ENCODE measurements at places on chromosomes 12 and 14.

DNA sequence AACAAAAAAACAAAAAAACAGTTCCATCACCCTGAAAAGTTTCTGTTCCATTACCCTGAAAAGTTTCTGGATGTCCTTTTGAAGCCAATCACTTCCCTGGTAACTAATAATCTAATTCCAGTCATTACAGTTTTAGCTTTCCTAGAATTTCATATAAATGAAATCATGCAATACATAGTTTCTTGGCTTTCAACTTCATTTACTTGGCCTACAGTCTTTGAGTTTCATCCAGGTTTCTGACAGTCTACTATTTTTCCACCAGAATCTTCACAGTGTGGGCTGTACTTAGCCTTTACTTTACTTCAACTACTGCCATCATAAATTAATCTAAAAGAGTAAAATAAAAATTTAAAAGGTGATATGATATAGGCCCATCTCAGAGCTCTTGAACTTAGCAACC, 55.5 kb downstream of the RPS6KA5 start:
- DNase-seq: no peak

- DNase-seq: no peak
Observed at GRCh38 chr12:4320497-4320852, 538 bp upstream of the TIGAR start.

DNA sequence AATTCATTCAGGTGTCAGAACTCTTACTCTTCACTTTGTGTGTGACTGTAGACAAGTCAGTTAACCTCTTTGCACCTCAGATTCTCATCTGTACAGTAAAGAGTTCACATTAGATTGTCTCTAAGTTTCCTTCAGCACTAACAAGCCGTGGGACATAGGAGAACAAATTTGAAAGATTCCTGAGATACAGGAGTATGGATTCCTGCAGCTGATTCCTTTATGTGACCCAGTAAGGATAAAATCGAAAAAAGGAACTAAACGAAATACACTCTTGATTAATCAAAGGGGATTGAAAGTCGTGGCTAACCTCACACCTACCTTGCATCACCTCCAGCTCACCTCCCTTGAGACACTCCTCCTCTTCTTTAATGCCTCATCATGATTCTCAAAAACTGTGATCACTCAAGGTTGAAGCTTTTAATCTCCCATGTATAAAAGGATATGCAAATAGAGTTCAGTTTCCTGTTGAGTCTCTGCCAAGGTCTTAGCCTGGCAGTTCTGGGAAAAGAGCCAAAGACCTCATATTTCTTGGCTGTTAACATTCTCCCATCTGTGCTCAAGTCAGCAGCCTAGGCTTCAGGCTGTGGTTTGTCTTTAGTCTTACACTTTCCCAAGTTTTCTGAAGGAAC, 156.6 kb downstream of the DAD1 start:
- DNase-seq: peak; percentile 63

GRCh38 chr14:95261616-95262510, 57.8 kb downstream of the CLMN start:
- no peak for DNase-seq

DNA sequence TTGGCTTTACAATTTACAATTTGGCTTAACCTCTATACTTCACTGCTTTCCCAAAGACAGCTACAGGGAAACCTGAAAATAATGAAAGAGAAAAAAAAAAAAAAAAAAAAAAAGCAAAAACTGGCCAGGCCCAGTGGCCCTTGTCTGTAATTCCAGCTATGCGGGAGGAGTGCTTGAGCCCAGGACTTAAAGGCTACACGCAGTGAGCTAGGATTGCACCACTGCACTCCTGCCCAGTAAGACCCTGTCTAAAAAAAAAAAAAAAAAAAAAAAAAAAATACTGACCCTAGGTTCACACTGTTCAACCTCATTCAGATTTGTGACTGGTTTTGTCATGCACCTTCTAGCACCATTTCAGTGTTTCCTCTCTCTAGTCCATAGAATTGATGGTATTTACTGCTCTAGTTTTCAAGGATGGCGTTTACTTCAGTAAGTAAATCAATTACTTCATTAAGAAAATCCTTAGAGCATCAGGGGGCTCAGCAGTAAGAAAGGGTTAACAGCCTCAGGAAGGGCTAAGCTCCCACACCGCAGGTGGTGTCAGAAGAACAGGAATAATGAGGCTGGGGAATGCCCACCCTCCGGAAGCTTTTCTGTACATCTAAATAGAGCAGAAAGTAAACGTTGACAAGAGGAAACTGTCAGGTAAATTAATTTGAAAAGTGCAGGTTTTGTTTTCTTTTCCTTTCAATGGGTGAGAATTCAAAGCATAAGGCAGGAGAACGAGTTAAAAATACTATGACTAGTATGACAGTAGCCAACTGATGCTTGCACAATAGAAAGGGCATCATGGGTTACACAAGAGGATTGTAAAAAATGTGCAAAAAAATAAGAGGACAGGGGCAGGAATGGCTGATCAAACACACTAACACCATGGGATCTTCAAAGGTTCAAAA, 115.0 kb upstream of the MDM1 start:
- DNase-seq: no peak

GRCh38 chr14:56759633-56760032, 50.6 kb downstream of the OTX2 start:
- no peak for DNase-seq

GRCh38 chr12:96635844-96636243, 146.5 kb downstream of the CFAP54 start:
- no peak for DNase-seq

All from GM04503 (cell line).